Stimulated activated CD4-positive, alpha-beta T cell treated with anti-CD3 and anti-CD28 coated beads, Interleukin-1b, Interleukin-23, amount 100 ng/mL, for 1 hour (primary cell): ENCODE measurements at places on chromosomes 2 and 18.
A peak's percentile ranks its signal among the peaks of the same experiment; 100 is the strongest.

- DNase-seq: no peak
Measured at GRCh38 chr2:189454009-189454408, 12.7 kb downstream of the WDR75 start.

DNA sequence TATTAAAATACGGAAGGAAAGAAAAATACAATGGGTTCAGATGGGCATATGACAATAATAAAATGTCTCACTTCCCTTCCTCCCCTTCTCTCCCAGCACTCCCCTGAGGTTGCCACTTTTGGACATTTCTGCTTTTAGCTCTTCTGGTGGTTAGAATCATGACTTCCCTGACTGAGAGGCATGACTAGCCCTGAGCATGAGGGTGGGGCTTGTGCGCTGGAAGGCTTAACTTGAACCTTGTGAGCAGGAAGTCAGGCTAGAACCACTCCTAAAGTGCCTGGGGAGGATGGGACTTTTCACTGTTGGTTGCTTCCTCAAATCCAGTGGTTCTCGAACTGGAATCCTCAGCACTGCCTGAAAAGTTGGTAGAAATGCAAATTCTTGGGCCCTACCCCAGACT lies 19.7 kb upstream of the ARHGAP25 start:
- DNase-seq: no peak

GRCh38 chr2:100017633-100018032 lies 124.8 kb downstream of the AFF3 start:
- DNase-seq: no peak

DNA sequence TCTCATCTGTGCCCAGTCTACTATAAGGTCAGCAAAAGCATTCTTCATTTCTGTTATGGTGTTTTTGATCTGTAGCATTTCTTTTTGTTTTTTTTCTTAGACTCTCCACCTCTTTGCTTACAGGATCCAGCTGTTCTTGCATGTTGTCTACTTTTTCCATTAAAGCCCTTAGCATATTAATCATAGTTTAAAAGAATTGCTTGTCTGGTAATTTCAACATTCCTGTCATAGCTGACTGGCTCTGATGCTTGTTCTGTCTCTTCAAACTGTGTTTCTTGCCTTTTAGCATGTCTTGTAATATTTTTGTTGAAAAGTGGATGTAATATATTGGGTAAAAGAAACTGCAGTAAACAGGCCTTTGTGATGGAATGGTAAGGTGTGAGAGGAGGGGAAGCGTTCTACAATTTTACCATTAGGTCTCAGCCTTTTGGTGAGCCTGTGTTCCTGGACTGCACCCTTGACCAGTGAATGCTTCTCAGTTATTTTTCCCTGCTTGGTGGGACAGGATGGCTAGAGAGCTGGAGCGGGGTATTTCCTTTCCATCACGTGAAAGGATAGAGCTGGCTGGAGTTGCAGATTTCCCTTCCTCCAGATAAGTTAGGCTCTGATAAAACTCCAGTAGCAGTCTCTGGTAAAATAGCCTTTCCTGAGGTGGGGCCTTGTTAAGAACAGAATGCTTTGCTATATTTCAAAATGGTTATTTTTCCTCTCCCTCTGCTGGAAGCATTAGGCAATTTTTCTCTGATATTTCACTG lies 65.4 kb downstream of the PLA2R1 start:
- DNase-seq: no peak

DNA sequence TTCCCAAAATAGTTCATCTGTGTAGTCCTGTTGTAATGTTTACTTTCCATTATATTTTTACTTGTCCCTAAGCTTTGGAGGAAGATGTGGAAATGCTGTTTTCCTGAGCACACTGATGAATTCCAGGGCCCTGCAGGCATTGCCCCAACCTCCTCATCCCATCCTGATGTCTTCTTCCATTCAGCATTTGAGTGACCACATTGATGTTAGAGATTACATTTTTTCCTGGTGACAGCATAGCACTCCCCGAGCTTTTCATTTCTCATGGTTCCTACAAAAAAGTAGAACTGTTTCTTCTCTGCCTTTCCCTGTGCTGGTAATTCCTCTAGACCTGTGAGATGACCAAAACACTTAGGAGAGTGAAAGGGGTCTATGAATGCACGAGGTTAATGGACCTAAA lies 4.8 kb downstream of the IL36A start:
- DNase-seq: no peak

- DNase-seq: no peak
Measured at GRCh38 chr2:1736045-1736444, 8.3 kb downstream of the PXDN start.

DNA sequence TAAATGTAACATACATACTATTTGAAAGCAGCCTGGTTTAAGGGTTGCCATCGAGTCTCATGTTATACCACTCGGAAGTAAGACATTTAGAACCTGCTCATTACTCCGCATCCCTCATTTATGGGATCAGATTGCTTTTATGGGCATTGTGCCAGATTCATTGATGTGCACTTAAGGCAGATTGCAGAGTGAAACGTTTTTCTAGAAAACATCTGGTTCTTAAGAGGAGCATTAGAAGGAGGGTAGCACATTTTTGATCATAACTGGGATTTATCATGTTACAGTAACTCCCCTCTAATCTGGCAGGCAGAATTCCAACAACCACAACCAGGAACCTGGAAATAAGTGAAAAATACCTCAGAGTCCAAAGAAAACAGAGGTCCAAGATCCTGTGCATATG lies 74.2 kb upstream of the GALNT3 start:
- no peak for DNase-seq

GRCh38 chr2:151192681-151193080 lies 69.0 kb downstream of the RBM43 start:
- DNase-seq: no peak

DNA sequence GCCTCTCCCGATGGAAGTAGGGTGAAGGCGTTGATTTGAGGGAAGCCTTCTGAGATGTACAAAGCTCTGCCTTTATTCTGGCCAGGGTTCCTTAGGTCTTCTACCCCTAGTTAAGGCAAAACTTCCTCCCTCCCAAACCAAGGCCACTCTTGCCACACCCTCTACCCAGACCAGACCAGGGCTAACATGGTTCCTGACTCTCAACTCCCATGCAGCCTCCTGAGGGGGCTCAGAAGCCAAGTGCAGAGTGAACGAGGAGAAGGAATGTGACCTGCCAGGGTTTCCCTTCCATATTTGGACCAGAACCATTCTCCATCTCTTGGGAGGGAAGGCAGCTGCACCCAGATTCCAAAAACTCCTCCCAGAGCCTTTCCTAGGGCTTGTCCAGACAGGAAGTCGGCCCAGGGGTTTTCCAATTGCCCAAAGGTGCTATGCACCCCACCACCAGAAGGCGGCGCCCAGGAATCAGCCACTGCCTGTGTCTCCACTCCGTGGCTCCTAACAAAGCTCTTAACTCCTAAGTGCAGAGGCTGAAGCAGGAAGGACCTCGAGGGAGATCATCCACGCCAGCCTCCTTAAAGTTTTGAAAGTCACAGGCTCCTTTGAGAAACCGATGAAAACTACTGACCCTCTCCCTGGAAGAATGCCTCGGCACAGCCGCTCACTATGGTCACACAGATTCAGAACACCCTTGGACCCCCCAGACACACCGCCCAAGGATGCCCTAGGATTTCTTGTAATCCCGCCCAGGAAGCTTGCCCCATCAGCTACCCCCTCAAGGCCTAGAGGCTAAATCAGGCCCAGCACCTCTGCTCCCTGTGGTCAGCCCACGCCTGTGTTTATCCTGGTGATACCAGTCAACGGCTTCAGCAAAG lies 157.8 kb downstream of the SMAD2 start:
- peak; percentile 17 for DNase-seq

DNA sequence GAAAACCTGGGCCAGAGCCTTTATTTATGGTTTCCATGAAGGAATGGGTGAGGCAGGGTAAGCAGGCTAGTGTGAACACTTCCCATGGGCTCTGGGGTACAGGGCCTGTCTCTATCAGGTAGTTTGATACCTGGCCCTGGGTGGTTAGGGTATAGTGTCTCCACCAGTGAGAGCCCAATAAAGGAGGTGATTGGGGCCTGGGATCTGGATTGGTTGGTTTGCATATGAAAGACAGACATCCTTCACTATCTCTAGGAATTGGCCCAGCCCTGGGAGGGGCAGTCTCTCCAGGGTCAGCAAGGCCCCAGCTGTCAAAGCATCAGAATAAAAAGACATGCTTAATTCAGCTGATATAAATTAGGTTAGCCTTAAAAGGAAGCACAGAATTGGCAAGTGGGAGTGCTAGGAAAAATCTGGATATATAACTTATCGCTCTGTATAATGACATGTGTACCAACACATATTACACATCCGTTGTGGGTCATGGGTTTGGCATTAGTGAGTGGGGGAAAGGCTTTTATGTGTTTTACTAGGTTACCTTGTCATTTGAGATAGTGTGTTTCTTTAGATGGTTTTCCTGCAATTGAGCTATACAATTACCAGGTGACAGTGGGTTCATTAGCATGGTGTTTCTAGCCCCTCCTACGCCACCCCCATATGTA lies 18.5 kb upstream of the TMEM178A start:
- DNase-seq: no peak

- no peak for DNase-seq
Measured at GRCh38 chr2:150404147-150404546, 83.3 kb downstream of the RND3 start.

DNA sequence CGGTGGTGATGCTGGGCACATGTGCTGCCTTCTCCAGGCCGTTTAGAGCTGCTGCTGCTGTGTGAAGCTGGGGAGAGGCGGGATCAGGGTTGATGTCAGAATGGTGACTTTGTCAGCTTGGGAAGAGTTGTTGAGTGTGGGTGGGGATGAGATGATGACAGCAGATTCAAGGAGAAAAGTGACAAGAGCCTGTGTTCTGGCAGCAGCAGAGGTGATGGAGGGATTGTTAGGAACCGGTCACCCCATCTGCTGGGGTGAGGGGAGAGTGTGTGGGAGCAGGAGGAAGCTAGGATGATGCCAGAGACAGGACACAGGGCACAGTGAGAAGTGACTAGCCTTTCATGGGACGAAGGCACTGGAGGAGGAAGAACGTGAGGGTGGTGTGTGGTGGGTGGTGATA lies 345.5 kb downstream of the RNF144A start:
- DNase-seq: no peak

- no peak for DNase-seq
Measured at GRCh38 chr2:204436230-204436629, 109.0 kb upstream of the PARD3B start.

GRCh38 chr2:69082430-69082997 lies 69.5 kb downstream of the ANTXR1 start:
- no peak for DNase-seq

- no peak for DNase-seq
Measured at GRCh38 chr2:4947911-4948310, 744.3 kb upstream of the SOX11 start.

DNA sequence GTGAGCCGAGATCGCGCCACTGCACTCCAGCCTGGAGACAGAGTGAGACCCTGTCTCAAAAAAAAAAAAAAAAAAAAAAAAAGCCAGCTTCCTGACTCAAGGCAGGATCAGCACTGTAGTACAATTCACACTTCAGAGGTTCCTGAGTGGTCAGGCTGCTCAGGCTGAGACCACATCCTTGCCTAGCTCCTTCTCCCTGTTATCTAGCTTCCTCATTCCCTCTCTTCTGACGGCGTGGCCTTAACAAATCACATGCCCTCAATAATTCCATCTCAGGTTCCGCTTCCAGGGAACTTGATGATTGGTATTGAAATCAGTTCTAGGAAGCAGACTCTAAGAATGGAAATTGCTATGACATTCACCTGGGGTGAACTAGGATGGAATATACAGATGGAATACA lies 29.8 kb upstream of the KDM3A start:
- DNase-seq: no peak

- DNase-seq: no peak
Measured at GRCh38 chr2:223000872-223001796, 50.9 kb upstream of the KCNE4 start.

DNA sequence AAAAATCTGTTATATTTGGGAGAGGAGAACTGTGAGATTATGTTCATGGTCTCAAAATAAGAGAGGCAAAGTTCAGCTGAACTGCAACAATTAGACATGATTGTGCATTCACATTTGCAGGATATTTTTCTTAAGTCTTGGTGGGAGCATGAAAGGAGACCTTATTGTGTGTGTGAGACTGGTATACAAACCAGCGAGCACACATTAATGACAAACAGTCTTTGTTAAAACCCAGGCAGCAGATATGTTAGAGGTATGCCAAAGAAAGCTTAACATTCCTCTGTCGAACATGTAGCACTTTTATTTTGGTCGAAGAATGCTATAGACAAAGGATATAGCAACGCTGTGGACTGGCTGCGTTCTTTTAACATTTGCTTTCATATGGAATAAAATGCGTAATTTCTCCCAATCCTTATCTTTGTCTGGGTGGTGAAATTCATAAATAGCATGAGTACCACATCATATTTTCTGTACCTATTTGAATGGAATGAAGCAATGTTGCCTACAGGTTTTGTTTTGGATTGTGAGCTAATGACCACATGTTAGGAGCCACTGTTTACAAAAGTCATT lies 88.4 kb downstream of the ICOS start:
- no peak for DNase-seq

DNA sequence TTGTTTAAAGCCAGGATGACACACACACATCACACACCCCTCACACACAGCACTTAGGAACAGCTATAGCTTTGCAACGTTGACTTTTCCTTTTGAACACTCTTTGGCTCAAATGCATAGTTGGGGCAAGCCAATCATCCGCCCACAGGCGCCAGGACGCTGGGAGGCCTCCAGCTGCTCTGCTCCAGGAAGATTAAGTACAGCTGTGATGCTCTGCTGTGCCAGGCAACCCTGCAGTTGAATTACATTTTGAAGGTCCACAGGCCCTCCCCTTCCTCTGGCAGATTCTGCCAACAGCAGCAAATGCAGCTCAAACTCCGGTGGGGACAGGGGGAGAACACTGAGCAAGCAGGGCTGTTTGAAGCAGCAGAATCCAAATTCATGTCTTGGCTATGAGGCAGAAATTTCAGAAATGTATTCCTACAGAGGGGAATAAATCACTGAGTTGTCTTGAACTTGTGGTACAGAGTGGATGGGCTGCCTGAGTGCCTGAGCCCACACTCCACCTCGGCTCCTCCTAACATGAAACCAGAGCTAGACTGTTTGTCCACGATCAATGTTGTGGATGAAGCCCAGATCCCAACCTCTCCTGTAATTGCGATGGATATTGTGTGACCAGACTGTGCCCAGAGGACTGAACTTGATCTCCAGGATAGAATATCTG lies 86.5 kb upstream of the PPP1CB start:
- DNase-seq: no peak

- no peak for DNase-seq
Measured at GRCh38 chr2:239159476-239159911, 241.3 kb downstream of the HDAC4 start.

DNA sequence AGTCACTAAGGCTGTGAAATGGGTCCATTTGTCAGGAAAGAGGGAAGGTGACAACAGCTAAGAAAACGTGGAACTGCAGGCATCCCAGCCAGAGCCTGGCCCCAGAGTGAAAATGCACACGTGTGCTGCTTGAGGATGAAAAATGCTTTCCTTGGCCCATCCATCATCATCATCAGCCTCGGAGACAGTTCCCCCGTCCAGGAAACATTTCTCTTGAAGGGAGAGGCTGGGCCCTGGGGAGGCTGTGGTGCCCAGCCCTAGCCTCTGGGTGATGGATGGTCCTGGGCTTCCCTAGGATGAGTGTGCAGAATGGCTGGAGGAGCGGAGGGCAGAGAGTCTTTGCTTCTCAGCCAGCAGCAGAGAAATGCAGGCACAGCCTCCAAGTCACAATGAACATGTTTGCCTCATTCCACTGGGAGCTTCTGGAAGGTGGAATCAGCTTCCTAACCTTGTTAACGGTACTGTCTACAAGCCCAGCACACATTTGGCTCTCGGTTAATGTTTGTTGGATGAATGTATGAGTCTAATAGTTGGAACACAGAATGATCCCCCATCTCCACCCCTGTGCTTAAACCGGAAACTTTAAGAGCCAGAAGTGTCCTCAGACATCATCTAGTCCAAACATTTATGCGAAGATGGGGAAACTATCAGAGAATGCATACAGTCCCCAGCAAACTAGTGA lies 164.0 kb downstream of the RDH14 start:
- DNase-seq: no peak
